ENCODE measurements at places on chromosomes 13 and 19.

- peak; percentile 31 for DNase-seq
Measured at GRCh38 chr19:48858984-48859710, 9.3 kb downstream of the PLEKHA4 start.

GRCh38 chr13:113656003-113656588 lies 1.9 kb downstream of the ATP4B start:
- DNase-seq = no peak

DNA sequence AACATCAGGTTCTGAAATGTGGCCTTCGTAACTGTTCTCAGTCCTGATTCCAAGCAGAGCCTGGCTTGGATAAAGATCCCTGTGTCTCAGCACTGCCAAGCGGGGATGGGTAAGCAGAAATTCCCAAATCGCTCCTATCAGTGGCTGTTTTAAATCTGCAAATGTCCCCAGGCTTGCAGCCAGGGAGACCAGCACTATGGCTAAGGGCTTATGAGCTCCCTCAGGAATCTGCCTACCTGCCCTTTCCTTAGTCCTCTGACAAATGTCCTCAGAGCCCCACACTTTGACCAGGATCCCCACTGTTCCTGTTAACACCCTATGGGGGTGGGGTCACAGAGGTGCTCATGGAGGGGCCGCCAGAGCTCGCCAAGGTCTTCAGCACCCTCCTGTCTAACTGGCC lies 1062.8 kb downstream of the UQCRFS1 start:
- no peak for DNase-seq

GRCh38 chr13:36288794-36289391 lies 8.7 kb downstream of the CCDC169 start:
- no peak for DNase-seq

- peak; percentile 66 for DNase-seq
Measured at GRCh38 chr19:1074544-1075283, 7.7 kb downstream of the ARHGAP45 start.

- DNase-seq = no peak
Measured at GRCh38 chr13:103692442-103692841, 626.2 kb upstream of the SLC10A2 start.

DNA sequence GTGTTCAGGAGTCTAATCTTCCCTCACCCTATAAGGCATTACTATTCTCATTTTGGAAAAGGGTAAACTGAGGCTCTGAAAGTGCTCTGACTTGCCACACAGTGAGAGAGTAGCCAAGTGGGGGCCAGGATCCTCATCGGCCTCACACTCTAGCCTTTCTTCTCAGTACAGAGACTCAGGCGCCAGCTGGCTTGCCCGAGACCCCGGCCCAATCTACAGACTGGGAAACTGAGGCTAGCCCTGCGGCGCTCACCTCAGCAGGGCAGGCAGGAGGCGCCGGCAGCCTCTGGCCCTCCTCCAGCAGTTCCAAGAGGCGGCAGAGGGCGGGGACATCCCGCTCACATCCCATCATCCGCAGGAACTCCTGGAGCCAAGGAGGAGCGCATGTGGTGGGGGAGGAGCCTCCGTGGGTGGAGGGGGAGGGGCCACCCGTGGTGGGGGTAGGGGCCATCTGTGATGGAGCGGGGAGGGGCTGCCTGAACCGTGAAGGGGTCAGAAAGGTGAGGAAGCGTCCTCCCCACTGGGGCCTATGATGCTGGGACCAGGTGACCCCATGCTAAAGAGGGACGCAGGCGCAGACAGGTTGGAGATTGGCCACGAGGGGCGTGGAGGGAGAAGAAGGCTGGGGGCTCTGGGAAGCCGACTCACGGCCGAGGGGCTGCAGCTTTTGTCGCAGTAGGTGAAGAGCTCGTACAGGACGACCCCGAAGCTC lies 8.7 kb upstream of the INSL3 start:
- DNase-seq = no peak

DNA sequence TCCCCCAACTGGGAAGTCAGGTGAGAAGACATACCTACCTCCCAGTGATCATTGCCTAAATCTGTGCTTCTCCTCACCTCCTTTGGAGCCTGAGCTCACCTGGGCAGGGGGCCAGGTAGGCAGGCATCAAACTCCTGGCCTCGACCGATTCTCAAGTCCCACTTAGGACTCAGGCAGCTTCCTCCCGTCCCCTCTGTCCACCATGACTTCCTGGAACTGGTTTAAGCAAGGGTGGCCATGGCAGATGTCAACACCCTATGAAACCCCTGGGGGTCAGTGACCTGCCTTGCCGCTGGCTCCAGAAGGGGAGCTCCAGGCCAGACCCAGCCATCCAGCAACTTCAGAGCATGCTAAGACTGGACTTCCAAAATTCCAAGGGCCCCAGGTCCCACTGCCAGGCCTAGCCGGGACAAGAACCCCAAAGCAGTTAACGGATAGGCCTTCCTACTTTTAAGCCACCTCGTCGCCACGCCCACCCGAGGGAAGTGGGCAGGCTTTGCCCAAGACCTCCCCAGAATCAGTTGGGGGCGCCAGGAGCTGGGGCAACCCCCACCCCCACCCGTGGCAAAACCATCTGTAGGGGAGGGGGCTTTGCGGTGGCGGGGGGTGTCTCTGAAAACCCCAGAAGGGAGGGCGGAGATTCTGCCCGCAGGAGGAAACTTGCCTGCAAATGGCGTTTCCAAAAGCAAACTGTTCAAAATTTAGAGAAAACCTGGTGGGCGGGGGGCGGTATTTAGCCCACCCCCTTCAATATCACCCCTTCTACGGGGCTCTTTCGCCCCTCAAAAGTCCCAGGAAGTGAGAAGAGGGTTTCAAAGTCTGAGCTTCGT lies 657 bp downstream of the PLIN3 start:
- peak; percentile 42 for DNase-seq

DNA sequence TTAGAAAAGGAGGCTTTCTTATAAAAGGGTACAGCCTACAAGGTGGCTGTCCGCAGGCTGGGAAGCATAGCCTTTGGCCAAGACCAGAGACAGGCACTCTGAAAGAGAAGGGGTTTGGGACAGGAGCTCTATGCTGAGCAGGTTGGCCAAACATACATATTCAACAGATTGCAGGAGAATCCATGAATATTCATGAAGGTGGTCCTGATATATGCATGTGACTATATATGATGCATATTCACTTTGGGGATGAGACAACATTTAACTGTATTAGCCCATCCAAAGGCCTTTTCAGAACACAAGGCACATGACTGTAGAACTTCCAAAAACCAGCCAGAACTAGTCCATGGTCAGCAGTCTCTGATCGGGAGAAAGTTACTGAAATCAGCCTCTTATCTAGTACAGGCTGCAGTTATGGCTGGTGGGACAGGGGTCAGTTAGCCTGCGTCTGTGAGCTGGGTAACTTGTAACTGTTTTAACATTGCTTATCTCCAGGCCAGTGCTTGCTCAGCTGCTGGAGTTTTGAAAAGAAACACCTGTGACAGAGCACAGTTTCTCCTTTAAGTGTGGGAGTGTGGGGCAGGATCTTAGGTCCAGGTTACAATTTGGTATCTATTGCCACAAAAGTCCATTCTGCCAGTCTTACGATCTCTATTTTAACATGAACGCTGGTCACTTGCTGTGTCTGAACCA lies 924.2 kb downstream of the UQCRFS1 start:
- DNase-seq = no peak

GRCh38 chr19:49869009-49869483 lies 1.7 kb upstream of the PNKP start:
- DNase-seq = no peak

GRCh38 chr13:43129511-43130110 lies 106.2 kb downstream of the DNAJC15 start:
- DNase-seq = no peak

DNA sequence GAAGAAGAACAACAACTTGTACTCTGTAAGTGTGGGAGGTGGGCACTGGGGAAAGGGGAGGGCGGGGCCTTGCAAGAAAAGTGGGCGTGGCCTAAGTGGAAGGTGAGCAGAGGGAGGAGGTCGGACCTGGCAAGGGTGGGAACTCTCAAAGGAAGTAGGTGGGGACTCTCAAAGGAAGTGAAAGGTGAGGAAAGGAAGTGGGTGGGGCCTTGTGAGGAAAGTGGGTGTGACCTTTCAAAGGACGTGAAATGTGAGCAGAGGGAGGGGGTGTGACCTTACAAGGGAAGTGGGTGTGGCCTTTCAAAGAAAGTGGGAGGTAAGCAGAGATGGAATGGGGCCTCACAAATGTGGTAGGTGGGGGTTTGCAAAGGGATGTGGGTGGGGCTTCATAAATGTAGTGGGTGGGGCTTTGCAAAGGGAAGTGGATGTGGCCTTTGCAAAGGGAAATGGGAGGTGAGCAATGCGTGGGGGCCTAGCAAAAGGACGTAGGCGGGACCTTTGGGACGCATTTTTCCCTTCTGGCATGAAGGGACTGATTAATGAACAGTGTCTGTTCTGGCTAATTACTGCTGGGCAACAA lies 25.9 kb downstream of the ACSBG2 start:
- DNase-seq = peak; percentile 52

GRCh38 chr13:46367617-46368327 lies 19.3 kb downstream of the RUBCNL start:
- DNase-seq = no peak

DNA sequence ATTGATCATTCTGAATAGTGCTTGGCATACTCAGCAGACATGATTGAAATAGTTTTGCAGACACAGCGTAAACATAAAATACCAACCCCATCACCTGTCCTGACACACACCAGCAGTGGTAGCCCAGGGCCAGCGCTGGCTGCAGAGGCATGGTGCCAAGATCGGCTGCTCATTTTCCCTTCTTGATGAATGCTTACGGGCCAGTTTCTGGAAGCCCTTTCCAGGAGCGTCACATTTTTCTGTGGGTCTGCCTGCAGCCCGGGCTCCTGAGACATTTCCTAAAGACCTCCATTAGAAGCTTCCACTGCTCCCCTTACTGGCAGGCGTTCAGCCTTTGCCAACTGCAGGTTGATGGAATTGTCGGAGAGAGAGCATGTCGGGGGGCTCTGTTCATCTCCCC lies 48.6 kb downstream of the CHST8 start:
- DNase-seq = no peak

GRCh38 chr13:28716511-28716910 lies 2.3 kb downstream of the SLC46A3 start:
- peak; percentile 9 for DNase-seq

- DNase-seq = no peak
Measured at GRCh38 chr19:50155520-50156109, 7.5 kb downstream of the IZUMO2 start.

DNA sequence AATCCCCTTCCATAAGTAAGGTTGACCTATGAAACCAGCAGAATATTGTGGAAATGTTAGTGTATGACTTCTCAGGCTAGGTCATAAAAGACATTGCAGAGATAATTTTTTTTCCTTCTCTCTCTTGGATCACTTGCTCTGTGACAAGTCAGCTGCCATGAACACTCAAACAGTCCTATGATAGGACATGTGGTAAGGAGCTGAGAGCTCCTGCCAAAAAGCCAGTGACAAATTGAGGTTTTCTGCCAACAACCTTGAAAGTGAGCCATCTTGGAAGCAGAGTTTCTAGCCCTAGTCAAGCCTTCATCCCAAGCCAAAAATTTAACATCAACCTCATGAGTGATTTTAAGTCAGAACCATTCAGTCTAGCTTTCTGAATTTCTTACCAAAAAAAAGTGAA lies 270.9 kb upstream of the NBEA start:
- DNase-seq = no peak

GRCh38 chr13:99662678-99663077 lies 161.4 kb downstream of the TM9SF2 start:
- no peak for DNase-seq

- no peak for DNase-seq
Measured at GRCh38 chr13:51206584-51206983, 15.6 kb upstream of the FAM124A start.

DNA sequence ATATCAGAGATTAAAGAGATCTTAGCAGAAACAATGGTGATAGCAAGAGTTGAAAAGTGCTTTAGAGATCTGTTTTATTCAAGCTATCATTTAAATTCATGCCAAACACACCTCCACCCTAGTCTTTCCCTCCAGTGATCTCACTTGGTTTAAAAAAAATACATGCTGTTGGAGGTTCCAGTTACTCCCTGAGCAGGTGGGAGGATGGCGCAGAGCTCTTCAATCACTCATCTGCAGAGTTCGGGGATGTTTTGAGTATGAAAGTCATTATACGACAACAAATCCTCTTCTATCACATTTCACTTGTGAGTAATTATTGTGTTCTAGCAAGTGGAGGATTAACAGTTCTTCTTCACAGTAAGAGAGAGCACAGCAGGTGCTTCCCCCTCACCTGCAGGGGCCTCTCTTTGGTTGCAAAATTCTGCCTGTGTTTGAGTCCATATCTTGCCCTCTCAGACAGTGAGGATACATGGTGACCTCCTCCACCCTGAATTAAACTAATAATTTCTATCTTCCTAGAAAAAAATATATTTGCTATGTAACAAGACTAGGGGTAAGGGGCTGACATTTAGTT lies 376.7 kb downstream of the LIG4 start:
- no peak for DNase-seq

DNA sequence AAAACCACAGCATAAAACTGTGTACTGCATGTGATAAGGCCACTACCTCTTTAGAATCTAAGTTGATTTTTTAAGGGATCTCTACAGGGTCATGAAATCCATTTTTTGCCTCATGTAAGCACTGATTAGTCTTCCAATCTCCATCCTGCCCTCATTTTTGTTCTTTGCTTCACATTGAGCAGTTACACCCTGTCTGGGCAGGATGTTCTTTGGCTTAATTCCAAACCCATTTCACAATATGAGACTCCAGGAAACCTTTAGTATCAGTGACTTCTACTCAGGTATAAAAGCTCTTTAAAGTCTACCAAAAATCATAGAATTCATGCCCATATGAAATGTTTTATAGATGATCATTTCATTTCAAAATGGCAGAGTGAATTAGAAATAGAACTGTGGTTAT lies 592.6 kb downstream of the TBC1D4 start:
- DNase-seq = no peak

- no peak for DNase-seq
Measured at GRCh38 chr19:30690935-30691818, 319.0 kb downstream of the ZNF536 start.

DNA sequence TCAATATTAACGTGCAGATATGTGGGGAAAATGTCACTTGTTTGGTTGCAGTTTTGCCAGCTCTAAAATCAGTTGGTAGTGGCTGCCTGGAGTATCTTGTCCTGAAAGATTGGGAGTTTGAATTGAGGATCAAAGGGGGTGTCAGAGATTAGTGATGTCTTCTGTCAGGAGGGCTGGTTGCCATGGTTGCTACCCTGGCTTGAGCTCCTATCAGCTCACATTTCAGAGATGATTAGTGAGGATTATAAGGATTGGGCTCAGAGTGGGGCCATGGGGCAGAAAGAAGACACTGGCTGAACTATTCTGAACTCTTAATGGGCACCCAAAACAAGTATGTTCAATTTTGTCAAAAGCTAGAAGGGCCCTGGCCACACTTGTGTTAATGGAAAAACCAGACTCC lies 95.5 kb upstream of the RNF113B start:
- no peak for DNase-seq

DNA sequence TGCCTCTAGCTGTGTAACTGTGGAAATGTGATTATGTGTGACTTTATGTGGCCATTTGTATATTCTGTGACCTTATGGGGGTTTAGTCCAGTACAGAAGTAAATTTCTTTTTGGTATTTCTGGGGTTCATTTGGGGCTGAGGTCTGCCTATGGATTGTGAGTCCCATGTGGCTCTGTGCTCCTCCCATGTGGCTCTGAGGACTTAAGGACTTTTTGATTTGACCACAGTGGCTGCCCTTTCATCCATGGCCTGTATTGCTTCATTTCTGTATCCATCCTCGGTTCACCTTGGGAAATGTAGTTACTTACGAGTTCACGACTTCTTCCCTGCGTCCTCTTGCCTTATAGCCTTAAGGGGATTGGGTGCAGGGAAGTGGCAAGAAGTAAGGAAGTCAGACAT lies 1.0 kb downstream of the ZNF420 start:
- no peak for DNase-seq

- no peak for DNase-seq
Measured at GRCh38 chr19:46031781-46032596, 8.8 kb downstream of the IGFL4 start.
